D341Med (cell line): ENCODE measurements at places on chromosomes 7 and 10.

GRCh38 chr7:25863005-25863728 is 288.8 kb upstream of the NFE2L3 start:
- no peak for DNase-seq

- DNase-seq = no peak
Measured at GRCh38 chr10:8416760-8417159, 362.3 kb downstream of the GATA3 start.

GRCh38 chr7:148192491-148192890 is 398.1 kb upstream of the C7orf33 start:
- no peak for DNase-seq

GRCh38 chr10:75253281-75254220 is 17.8 kb upstream of the COMTD1 start:
- DNase-seq = no peak

GRCh38 chr7:4939971-4940728 is 18.8 kb downstream of the MMD2 start:
- no peak for DNase-seq

- peak; percentile 40 for DNase-seq
Measured at GRCh38 chr7:105014693-105015389, 836 bp downstream of the KMT2E start.

GRCh38 chr7:14480281-14480680 is 422.3 kb downstream of the DGKB start:
- DNase-seq = no peak

DNA sequence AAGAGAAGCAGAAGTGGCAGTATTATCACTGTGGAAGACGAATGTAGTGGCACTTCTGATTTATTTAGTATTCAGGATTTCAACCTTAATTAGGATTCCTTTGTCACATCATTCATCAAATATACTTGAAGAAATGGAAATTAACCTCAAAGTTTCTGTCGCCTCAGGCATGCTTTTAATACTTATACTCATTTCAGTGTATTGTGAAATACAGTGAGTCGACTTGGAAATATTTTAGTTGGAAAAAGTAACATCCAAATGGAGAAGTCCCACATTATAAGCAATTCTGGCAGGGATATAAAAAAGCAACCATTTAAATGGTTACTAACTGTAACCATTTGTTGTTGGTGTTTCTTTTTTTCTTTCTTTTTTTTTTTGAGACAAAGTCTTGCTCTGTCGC is 648.8 kb downstream of the ARL4A start:
- no peak for DNase-seq

DNA sequence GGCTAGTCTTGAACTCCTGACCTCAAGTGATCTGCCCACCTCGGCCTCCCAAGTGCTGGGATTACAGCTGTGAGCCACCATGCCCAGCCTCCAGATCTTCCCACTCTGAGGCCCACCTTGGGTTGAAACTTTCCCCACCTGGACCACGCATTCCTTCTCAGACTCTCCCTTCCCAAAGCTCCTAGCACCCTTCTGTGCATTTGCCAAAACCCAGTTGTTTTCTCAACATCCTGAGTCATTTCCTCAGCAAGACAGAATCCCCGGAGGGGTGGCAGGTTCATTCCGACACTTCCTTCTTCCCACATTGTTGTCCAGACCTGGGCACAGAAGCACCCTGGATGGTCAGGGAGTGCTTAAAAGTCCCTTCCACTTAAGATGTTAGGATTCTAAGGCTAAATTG is 28.9 kb downstream of the BAG3 start:
- no peak for DNase-seq

DNA sequence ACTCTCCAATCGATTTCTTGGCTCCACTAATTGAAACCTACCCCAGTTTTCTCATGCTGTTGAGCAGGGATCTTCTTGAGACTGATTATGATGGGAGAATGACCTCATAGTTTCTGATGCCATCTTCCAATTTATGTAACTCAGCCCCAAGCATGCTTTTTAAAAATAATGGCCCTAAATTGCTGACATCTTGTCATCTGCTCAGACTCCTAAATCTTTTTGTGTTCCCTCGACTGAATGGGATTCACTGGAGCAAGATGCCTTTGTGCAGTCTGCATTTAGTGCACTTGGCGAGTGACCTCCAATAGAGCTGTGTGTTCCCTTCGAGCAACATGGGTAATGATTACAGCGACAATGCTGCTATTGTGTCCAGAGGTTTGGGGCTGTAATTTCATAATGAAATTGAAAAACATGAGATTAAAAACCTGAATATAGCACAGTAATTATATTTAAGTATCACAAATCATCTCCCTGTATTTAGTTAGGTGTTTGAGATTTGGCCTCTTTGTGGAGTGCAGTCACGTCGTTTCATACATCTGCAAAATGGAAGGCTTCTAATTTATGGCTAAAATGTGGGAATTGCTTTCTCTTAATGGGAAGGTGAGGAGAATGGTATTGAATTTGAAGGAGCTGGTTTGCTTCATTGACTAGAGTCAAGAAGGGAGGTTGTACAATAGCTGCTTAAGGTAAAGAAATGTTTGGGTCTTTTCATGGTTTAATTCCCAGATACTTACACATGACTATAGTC is 192.9 kb downstream of the AUTS2 start:
- no peak for DNase-seq

DNA sequence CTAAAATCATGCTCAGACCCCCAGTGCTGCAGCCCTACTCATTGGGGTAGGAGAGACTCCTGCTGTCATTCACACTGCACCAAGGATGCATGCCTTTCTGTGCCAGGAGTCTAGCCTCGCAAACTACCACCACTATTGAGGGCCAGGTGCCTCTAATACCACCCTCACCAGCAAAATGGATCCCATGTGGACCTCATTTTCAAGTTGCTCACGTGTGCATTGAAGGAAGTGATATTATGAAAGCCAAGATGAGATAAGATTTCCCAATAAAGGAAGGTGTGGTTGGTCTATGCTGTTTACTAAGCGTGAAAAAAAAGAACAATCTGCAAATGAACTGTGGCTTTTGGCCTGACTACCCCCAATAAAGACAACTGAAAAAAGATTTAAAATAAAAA is 7.2 kb upstream of the LAMTOR4 start:
- DNase-seq = no peak

DNA sequence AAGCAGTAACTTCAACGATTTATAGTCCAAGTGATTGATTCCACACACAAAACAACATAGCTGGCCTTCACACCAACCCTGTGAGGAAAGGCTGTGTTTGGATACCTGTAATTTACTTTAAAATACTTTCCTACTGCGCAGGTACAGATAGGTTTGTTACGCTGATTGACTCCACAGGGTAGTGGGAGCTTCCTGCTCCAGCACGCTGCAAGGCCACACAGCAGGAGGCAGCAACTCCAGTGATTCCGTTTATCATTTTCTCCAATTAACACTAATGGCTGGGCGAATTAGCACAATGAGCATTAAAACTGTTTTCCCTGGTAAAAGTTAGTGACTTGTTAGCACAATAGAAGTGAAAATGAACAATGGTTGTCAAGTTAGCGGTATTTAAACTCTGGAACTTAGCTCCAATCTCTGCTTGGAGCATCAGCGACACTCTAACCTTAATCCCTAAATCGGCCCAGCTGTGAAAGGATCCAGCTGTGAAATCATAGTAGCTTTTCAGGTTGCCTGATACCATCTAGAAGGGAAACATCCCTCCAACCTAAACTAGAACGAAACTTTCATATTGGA is 959 bp downstream of the DCLRE1C start:
- no peak for DNase-seq

- DNase-seq = no peak
Measured at GRCh38 chr7:3027005-3027845, 16.4 kb downstream of the CARD11 start.

DNA sequence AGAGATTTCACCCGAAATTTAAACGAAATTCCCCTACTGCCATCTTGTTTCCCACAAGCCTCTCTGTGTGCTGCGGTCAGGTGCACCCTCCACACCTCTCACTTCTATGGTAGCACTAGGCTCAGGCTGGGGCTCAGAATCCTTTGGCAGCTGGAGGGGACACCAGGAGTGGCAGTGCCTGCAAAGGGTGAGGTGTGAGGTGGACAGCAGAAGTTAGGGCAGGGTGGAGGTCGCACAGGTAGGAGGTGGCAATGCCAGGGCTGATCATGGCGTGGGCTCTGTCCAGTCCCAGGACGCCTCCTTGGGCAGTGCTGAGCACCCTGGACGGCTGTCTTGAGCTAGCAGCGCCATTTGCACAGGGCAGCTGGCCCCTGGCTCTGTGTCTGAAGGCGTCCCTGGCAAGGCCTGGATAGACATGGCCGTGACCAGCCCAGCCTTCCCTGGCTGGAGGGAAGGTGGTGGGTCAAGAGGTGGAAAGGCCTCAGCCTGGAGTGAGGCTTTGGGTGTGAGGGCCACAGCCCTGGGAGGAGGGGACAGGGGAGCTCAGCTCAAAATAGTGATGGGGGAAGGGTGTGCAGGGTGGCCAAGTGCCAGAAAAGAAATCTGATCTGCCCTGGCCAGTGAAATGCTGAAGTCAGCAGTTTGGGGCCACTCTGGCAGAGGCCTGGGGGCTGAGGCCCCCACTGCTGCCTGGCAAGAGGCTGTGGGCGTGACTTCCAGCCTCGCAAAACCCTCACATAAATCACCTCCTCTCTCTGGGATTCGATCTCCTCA is 40.0 kb downstream of the ZCCHC24 start:
- no peak for DNase-seq

GRCh38 chr7:152608656-152609055 is 67.3 kb downstream of the XRCC2 start:
- DNase-seq = no peak

- DNase-seq = no peak
Measured at GRCh38 chr10:49357910-49358309, 38.0 kb downstream of the DRGX start.

GRCh38 chr7:94763268-94763667 is 107.3 kb upstream of the SGCE start:
- no peak for DNase-seq

DNA sequence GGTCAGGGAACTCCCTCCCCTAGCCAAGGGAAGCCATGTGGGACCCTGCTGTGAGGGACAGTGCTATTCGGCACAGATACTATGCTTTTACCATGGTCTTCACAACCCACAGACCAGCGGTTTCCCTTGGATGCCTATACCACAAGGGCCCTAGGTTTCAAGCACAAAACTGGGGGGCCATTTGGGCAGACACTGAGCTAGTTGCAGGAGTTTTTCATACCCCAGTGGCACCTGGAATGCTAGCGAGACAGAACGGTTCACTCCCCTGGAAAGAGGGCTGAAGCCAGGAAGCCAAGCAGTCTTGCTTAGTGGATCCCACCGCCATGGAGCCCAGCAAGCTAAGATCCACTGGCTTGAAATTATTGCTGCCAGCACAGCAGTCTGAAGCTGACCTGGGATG is 156.8 kb downstream of the THSD7A start:
- no peak for DNase-seq

- no peak for DNase-seq
Measured at GRCh38 chr7:6056616-6057015, 25.4 kb downstream of the ANKRD61 start.

- no peak for DNase-seq
Measured at GRCh38 chr10:72819053-72819452, 74.5 kb upstream of the OIT3 start.

GRCh38 chr7:31416381-31416870 is 75.9 kb upstream of the NEUROD6 start:
- DNase-seq = no peak

- DNase-seq = no peak
Measured at GRCh38 chr10:111109501-111110242, 32.8 kb downstream of the ADRA2A start.

GRCh38 chr10:129126982-129127381 is 340.1 kb upstream of the MGMT start:
- DNase-seq = no peak

GRCh38 chr7:46572691-46573090 is 651.6 kb upstream of the IGFBP3 start:
- no peak for DNase-seq

GRCh38 chr7:30185496-30185895 is 50.7 kb downstream of the MTURN start:
- DNase-seq = no peak

- peak; percentile 88 for DNase-seq
Measured at GRCh38 chr7:44565097-44565794, 8.5 kb downstream of the DDX56 start.

DNA sequence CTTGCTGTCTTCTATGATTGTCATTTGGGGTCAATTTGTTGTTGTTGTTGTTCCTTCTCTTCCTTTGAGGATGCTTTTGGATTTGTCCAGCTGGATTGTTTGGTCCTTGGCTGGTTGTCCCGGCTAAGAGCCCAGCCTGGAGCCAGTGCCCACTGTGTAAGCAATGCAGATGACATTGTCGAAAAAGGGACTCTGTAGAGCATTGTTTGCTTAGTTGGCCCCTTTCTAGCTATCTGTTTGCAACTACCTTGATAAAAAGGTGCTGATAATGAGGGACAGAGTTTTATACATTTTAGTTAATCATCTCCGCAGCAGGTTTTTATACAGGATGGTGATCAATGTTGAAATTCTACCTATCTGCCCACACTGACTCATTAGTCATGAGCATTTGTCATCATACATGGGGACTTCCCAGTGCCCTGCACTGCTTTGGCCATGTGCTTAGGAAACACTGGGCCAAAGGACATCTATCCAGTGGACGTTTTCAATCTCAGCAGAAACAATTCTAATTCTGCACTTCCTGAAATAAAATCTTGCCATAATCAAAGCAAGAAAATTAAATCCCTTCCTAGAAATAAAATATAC is 311.9 kb downstream of the GRM8 start:
- no peak for DNase-seq

GRCh38 chr7:151391358-151391730 is 18.5 kb downstream of the WDR86 start:
- no peak for DNase-seq

DNA sequence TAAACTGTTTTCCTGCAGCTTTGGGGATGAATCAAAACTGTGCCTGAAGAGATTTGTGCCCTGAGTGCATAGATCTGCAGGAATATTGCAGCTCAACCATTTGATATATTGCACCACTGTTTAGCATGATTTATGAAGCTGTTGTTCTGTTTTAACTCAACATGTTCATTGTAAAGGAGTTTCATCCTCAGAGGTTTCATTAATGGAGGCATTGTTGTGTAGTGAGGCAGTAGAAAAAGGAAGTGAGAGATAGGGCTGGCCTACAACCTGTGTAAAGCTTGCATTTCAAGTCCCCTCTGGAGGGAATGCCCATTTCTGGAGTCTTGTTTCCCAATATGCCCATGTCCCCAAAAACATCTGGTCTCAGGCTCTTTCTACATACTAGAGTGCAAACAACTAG is 67.5 kb downstream of the DNAJC12 start:
- no peak for DNase-seq

GRCh38 chr7:114148779-114149178 is 230.0 kb upstream of the PPP1R3A start:
- DNase-seq = no peak

DNA sequence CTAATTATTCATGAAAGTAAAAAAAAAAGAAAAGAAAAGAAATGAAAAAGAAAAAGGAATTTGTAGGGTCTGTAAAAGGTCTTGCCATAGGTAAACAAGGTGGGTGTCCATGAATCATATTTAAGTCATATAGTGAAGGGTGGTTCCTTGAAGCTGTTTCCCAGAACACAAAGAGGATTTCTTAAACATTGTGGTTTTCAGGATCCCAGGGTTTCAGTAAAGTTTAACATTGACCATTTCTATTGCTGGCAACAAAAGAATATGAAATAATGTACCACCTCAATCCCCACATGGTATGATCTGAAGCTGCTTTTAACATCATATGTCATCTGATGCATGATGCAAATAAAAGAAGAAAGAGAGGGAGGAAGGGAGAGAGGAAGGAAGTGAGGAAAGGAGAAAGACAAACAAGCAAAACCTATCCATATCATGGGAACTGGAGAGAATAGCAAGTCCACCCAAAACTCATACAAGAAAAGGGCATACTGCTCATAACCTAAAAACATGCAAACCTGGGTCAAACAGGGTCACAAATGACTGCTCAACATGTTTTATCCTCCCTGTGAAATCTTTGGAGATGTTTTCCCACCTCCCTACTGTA is 663.5 kb downstream of the SORCS1 start:
- no peak for DNase-seq
